Stimulated activated CD4-positive, alpha-beta T cell treated with anti-CD3 and anti-CD28 coated beads, Interleukin-12 subunit alpha, Interleukin-12 subunit beta, amount 100 ng/mL, for 4 hours (primary cell): ENCODE measurements at places on chromosomes 7 and 10.

DNA sequence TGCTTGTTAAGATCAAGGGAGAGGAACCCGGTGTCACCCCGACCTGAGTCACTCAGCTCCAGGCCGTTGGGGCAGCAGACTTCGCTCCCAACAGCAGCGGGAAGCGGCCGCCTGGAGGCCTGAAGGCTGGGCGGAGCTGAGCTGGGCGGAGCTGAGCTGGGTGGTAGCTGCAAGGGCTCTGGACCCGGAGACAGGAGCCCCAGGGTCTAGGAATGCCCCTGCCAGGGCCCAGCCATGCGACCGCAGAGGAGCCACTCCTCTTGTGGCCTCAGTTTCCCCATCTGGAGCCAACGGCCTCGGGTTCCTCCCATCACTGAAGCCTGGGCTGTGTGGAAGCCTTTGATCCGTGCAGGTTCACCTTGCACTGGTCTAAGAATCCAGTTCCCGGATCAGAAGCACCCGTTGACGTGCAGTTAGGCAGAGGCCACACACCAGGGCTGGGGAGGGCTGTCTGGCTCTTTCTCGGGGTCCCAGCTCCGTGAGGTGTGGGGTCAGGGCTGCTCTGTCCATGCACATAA lies 21.9 kb upstream of the DPYSL4 start:
- no peak for DNase-seq

- DNase-seq = no peak
Measured at GRCh38 chr10:32147730-32148129, 91.5 kb upstream of the KIF5B start.

GRCh38 chr10:49173853-49174252 lies 14.3 kb downstream of the TMEM273 start:
- DNase-seq = no peak

DNA sequence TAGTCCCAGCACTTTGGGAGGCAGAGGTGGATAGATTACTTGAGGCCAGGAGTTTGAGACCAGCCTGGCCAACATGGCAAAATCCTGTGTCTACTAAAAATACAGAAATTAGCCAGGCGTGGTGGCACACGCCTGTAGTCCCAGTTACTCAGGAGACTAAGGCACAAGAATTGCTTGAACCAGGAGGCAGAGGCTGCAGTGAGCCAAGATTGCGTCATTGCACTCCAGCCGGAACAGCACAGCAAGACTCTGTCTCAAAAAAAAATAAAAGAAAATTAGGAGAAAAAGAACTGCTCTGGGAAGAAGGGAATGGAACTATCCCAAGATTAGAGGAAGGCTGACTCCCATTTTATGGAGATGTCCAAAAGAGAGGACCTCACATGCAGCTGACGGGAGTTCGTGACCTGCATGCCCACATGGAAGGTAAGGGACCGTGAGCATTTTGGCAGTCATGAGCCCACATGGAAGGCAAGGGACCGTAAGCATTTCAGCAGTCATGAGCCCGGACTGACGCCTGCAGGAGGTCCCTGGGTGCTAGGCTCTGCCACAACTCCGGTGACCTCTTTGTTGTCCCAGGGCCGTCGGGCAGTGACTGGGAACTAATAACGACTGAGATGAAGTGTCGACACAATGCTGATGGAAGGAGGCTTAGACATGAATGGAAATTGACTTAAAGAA lies 18.6 kb upstream of the GTPBP4 start:
- DNase-seq = no peak

DNA sequence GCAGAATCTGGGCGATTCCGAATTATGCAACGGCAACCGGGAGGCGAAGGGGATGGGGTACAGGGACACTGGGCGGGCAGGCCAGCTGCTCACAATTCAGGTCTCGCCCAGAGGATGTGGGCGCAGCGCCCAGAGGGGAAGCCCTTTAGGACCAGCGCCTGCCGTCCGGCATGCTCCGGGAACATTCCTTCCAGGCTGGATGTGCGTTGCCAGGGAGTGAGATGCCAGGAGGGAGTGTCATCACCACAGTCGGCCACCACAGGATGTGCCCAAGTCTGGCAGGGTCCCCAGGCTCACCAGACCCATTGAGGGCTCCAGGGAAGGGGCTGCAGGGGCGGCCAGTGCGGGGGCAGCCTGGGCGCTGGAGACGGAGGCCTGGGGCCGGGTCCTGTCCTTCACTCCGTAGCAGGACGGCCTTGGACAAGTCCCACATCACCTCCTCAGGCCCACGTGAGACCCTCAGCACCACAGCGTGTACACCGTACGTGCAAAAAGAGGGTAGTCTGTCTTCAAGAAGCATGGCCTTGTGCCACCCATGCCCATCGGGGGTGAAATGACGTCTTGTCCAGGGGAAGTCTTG lies 63.9 kb downstream of the FOXL3 start:
- no peak for DNase-seq

DNA sequence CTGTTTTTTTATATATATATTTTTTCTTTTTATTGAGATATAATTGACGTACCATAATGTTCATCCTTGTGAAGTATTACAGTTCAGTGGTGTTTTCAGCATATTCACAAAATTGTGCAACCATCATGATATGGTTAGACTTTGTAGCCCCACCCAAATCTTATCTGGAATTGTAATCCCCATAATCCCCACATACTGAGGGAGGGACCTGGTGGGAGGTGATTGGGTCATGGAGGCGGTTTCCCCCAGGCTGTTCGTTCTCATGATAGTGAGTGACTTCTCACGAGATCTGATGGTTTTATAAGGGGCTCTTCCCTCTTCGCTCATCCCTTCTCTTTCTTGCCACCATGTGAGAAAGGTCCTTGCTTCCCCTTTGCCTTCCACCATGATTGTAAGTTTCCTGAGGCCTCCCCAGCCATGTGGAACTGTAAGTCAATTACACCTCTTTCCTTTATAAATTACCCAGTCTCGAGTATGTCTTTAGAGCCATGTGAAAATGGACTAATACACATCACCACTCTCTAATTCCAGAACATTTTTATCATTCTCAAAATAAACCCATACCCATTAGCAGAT lies 73.9 kb upstream of the SMNDC1 start:
- no peak for DNase-seq

- no peak for DNase-seq
Measured at GRCh38 chr10:118305730-118306129, 36.4 kb downstream of the FAM204A start.

DNA sequence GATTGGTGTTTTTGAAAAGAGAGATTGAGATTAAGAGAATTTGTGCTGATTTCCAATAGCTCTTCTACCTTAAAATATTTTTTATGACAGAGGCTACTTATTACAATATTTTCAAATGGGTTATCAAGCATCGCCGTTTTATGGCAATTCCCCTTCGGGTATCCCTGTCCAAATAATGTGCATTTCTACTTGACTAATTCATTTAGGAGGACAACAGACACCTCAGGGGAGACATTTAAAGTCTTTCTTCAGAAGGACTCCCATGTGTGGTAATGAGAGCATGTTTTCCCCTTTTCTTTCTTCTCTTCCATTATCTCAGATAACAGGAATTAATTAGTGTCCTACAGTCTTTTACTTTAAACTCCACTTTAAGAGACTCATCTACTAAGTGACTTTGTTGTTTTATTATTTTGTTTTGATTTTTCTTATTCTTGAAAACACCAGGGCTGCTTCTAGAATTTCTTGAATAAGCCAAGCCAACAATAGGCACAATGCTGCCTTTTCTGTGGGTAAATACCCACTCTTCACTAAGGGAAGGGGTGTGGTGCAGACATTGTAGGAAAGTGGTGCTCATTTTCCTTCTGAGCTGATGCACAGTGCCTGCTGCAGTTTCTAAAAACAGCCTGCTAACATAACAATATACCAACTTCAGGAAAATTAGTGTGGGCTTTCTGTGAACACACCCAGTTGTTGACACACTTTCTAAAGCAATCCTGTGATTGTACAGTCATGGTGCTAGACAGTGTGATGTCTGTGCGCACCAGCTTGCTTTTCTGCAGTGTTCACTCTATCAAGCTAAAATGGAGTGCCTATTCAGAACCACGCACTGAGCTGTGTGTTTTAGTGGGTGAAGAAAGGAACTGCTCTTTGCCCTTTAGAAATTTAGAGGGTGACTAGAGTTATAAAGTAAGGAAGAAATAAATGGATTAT lies 597.7 kb downstream of the NRG3 start:
- no peak for DNase-seq

DNA sequence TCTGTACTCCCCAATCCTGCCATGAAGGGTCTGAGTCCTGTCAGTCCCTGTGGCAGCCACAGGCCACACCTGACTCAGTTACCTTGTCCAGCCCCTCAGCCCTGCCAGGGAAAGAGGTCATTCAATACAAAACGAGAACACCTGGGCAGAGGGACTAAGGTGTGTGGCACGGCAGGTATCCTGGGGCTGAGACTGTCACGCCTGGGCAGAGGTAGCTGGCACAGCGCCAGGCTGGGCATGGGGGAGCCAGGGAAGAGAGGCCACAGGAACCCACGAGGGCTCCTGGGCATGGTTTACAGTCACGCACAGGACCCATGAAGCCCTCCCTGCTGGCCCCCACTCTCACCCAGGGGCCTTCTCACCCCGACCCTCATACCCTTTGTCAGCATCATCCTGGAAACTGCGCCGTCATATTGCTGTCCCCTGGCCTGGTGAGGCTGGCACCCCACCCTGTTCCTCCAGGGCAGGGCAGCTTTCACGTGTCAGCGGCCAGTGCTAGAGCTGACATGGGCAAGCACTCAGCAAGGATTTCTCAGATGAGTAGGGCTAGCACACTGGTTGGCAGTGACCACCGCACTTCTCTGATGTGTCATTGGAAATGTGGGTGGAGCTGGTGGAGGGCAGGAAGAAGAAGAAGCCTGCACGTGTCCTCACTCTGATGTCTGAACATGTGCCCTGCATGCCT lies 42.7 kb downstream of the LRRC18 start:
- DNase-seq = no peak

DNA sequence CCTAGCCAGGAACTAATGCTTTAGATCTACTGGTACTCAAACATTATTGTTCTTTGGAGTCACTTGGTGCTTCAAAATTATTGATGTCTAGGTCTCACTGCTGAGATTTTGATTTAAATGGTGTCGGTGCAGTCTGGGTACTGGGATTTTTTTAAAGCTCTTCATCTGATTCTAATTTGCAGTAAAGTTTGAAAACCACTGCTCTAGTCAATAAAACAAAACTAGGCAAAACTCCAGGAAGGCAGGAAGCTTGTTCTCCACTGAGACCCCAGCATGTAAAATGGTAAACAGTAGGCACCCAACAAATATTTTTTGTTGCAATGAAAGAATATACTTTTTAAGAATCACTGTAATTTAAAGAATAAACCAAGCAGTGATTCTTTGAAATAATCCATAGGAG lies 49.7 kb downstream of the ADD3 start:
- no peak for DNase-seq

- DNase-seq = no peak
Measured at GRCh38 chr7:100195222-100195621, 17.5 kb downstream of the STAG3 start.

- DNase-seq = no peak
Measured at GRCh38 chr10:59387951-59388670, 25.8 kb upstream of the FAM13C start.
